ENCODE measurements at places on chromosomes 11 and 22.

DNA sequence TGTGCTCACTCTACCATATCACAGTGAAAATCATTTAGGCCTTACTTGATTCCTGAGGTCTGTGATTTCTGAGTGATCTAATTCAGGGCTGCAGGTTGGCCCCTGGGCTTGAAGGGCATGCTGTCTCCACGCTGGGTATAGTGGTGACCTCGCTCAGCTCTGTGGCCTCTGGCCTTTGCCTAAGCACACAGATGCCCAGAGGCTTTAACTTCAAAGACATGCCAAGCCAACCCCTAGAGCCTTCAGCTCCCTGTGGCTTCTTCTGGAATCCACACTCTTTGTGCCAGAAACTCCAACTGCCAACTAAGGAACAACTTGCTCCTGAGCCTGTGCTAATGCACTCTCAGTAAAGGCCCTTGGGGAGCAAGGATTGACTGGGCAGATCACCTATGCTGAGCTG is 232.6 kb upstream of the MPPED2 start:
- no peak for DNase-seq

DNA sequence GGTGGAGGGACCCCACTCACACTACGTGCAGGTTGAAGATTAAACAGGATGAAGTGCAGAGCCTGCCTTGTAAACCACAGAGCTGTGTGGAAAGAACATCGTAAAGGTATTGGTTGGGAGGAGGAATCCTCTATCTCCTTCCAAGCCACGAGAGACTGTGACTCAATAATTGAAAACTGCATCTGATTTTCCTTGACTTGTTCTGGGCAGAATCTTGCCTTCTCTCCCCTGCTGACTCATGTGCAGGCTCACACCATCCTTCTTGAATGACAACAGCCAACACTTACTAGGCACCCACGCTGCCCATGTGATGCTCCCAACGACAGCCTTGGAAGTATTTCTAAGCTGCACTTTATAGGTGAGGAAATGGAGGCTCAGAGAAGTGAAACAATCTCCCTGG is 563.0 kb downstream of the MIAT start:
- no peak for DNase-seq

DNA sequence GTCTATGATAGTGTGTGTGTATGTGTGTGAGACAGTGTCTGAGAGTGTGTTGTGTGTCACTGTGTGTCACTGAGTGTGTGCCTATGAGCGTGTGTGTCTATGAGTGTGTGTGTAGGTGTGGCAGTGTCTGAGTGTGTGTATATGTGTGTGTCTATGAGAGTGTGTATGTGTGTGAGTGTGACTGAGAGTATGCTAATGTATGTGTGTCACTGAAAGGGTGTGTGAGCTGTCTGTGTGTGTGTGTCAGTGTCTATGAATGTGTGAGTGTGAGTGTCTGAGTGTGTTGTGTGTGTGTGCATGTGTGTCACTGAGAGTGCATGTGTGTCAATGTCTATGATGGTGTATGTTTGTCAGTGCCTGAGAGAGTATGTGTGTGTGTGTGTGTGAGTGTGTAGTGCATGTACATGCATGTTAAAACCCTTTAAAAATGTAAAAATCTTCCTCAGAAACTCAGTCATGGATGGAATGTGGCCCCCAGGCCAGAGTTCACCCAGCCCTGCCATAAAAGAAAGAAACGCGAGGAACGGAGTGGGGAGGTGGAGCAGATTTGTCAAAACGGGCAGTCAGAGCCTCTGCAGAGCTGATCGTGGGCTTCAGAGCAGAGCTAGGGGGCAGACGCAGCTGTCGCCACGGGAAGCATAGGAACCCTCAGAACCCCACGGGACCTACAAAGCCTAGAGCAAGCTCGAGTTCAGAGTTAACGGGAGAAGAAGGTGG is 218.8 kb downstream of the CTTN start:
- peak; percentile 56 for DNase-seq

DNA sequence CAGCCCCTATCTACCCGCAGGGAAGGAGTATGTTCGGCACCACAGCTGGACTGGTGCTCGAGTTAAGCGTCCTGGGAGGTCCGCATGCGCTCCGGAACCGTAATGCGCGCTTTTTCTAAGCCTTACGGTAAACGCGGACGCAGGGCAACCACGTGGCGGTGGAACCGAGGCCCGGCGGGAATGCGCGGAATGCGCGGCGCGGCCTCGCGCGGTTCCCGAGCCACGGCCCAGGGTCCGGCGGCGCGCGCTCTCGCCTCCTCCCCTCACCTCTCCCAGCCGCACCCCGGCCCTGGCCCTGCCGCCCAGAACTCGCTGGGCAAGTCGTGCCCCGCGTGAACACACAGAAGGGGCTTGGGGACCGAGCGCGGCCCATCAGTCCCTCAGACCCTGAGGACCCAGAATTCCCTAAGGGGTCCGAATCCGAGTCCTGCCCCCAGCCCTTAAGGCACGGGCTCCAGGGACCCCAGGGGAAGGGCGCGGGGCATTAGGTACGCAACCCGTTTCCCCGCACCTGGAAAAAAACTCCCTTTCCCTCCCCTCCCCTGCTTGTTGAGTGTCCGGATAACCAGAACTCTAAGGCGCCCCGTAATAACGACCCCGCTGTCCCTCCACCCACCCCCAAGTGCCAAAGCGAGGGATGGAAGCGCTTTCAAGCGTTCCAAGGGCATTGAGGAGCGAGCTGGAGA is 4.3 kb upstream of the CCND1 start:
- no peak for DNase-seq

DNA sequence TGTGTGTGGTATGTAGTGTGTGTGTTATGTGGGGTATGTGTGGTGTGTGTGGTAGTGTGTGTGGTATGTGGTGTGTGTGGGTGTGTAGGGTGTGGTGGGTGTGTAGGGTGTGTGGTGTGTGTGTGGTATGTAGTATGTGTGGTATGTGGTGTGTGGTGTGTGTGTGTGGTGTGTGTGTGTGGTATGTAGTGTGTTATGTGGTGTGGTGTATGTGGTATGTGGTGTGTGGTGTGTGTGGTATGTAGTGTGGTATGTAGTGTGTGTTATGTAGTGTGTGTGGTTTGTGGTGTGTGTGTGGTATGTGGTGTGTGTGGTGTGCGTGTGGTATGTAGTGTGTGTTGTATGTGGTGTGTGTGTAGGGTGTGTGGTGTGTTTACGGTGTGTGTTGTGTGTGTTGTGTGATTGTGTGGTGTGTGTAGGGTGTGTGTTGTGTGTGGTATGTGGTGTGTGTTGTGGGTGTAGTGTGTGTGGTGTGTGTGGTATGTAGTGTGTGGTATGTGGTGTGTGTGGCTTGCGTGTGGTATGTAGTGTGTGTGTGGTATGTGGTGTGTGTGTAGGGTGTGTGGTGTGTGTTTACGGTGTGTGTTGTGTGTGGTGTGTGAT is 4.2 kb upstream of the PPP6R2 start:
- no peak for DNase-seq

DNA sequence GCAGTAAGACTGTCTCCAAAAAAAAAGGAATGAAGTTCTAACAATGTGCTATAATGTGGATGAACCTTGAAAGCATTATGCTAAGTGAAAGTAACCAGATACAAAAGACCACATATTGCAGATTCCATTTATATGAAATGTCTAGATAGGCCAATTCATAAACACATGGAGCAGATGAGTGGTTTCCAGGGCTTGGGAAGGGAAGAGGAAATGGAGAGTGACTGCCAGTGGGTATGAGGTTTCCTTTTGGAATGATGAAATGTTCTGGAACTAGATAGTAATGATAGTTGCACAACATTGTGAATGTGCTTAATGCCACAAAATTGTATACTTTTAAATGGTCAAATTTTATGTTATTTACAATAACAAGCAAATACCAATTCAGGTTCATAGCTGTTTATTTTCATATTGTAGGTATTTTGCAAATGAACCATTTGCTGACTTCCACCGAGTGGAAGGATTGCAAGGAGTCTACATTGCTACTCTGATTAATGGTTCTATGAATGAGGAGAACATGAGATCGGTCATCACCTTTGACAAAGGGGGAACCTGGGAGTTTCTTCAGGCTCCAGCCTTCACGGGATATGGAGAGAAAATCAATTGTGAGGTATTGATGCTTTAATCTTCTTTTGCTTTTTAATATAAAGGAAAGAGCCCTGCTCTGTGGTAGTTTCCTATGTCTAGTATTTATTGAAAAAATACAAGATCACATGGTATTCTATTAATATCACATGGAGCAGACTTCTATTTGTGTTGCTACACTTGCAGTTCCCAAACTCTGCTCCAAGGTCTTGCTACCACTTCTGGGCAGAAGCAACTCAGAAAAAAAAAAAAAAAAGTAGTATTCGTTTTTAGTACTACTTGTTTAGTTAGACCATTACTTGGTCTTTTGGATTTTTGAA is 67.7 kb upstream of the SORL1-AS1 start:
- DNase-seq: peak; percentile 9

GRCh38 chr11:69448471-69449284 is 32.8 kb upstream of the LINC01488 start:
- peak; percentile 80 for DNase-seq

DNA sequence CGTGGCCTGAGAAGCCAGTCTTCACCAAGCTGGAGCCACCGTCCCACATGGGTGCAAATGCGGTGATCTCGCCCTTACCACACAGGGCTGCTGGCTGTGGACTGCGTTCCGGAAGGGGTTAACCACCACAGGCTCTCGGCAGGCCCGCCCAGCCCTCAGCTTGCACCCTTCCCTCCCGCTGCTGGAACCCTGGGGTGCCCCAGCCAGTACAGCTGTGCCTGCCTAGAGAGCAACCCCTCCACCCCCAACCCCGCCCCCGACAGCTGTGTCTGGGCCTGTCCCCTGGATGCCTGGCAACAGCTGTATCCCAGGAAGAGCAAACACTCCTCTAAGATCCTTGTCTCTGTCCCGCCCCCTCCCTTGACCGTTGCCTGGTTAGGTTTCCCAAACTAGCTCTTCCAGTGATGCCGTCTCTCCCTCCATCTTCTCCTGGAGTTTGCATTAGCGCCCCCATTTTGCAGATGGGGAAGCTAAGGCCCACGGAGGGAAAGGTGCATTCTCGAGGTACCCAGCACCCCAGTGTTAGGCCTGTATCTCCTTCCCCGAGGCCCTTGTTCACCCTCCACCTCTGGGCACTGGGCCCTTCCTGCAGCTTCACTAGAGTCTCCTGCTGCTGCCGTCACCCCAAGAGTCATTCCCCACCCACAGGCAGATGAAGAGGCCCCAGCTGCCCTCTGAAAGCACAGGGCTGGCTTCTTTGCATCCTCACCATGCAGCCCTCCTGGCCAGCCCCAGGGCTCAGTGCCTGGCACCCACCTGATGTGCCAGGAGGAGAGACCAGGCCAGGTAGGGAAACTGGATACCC is 12.6 kb upstream of the COX8A start:
- peak; percentile 93 for DNase-seq

- DNase-seq: peak; percentile 33
Measured at GRCh38 chr11:3989921-3990290, 104.7 kb upstream of the RRM1 start.

DNA sequence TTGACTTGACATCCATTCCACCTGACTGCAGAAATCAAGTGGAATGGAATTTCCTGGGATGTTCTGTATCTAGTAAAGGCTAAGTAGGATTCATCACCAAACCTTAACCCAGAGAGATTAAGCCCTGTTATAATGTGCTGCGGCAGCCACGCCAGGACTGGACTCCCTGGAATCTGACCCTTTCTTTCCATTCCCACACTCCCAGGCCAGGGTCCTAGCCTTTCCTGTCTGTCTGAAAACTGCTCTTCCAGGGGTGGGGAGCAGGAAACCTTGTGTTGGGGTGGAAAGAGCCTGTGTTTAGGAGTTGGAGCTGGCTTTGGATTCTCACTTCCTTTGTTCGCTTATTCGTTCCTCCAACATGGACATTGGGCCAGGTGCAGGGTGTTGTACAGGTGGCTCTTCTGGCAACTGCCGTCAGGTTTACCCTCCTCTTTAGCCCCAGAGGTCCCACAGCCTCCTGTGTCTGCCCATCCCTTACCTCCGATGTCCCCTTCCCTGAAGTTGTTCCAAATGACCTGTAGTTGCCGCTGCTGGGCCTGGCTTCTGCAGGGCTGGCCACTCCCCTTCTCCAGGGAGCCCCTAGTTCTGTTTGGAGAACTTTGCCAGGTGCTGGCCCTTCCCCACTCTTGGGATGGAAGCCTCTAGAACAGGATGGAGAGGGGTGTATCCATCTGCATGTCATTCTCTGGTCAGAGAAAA is 20.5 kb upstream of the PARVB start:
- no peak for DNase-seq

GRCh38 chr11:120430146-120430545 is 81.4 kb upstream of the GRIK4 start:
- DNase-seq: no peak

- no peak for DNase-seq
Measured at GRCh38 chr22:19039448-19039780, 82.8 kb downstream of the DGCR2 start.

GRCh38 chr22:49848690-49849160 is 4.9 kb upstream of the ZBED4 start:
- no peak for DNase-seq

DNA sequence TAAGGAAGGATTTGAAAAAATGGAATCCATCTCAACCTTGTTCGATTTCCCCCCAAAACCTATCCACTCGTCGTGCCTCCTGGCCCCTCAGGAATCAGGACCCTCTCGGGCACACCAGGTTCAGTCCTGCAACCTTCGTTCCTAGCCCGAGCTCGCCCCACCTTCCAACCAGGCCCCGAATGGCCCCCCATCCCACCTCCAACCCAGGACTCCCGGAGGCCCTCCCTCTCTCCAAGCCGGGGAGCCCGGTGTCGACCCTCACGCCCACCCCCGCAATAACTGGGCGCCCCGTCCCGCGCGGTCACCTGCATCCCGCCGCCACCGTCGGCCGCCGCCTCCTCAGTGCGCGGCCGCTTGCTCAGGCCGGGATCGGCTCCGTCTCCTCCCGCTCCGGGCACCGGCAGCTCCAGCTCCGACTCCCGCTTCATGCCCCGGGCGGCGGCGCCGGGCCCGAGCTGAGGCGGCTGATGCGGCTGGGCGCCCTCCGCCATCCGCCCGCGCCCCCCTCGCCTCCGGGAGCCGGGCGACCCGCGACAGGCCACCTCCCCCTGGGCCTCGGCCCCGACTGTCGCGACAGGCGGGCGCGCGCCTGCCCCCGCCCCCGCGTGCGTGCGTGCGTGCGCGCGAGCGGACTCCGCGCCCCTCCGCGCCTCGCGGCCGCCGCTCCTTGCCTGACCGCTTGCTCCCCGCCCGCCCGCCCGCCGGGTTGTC is 534 bp downstream of the RBFOX2 start:
- DNase-seq: peak; percentile 53

DNA sequence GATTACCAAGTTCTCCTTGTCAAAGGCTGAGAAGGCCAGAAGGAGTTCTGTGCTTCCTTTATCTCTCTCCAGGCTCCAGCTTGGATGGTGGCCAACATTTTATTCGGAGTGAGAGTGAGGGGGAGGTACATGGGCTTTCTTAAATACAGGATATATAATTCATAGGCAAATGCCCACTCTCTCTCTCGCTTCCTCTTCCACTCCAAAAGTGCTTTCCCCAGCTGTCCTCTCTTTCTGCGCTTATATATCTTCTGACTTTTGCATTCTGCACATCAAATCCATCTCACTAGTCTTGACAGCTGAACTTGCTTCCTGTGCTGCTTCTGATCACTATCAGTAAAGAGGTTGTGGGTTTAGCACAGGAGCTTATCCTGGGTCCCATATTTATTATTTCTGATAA is 125.4 kb upstream of the ARHGAP20 start:
- DNase-seq: no peak

- no peak for DNase-seq
Measured at GRCh38 chr11:5986885-5987284, at the start of gene OR52L1. Gene OR52L1, minus strand, starts transcription at chr11:5986985. Its CDS starts 55 bp downstream, at chr11:5986930.

GRCh38 chr11:68358416-68358815 is 46.0 kb downstream of the LRP5 start:
- DNase-seq: no peak

- no peak for DNase-seq
Measured at GRCh38 chr11:103294516-103294915, 185.3 kb downstream of the DYNC2H1 start.

All from NB4 (cell line).